ENCODE measurements at places on chromosomes 1 and 21.

- DNase-seq = no peak
Observed at GRCh38 chr1:213251972-213252371, 200.9 kb downstream of the RPS6KC1 start.

- no peak for DNase-seq
Observed at GRCh38 chr1:23330846-23331245, 13.2 kb downstream of the HNRNPR start.

DNA sequence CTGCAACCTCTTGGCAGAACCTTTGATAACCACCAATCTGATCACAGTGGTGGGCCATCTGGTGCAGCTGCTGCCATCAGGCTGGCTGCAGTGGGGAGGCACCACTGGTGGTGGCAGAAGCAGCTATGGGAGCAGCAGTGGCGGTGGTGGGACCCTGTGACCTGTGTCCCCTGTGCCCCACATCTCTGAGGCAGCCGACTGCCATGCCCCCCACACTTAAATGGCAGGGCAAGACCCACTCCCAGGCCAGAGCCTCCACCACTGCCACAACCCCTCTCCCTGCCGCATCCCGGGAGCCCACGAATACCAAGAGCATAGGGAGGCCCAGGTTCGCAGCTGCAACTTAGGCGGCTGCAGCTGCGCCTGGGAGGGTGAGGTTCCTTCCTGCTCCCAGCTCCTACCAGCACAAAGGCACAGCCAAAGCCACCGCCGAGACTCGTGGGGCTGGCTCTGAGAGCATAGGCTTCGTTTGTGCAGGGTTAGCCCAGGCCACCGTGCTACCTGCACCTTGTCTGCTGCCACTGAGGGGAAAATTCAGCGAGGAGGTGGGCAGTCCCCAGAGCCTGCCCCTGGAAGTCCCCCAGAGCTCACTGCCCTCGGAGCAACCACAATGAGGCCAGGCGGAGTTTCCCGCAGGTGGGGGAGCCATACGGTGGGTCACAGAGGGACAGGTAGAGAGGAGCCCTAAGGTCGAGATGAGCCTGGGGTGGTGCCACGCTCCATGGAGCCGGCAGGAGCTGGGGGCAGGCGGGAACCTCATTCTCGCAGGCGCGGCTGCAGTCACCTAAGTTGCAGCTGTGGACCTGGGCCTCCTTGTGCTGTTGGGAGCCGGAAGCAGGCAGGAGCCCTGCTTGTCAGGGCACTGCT, 518.7 kb downstream of the RWDD3 start:
- DNase-seq = no peak

DNA sequence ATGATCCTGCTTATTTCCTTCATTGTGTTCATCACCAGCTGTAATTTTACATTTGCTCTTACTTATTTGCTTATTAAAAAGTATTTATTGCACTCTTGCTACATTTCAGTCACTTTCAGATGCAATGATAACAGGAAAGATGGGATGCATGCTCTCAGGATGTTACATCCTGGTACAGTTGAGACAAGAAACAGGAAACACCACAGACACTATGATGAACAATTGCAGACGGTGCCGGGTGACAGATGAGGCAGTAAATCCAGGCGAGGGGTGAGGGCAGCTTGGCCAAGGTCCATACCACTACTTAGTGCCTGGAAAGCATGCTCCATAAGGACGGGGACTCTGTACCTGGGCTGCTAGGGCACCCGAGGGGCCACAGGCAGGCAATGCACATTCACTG, 156.6 kb upstream of the RAB4A start:
- no peak for DNase-seq

GRCh38 chr21:45006536-45007095, 66.8 kb downstream of the SLX9 start:
- DNase-seq = no peak

DNA sequence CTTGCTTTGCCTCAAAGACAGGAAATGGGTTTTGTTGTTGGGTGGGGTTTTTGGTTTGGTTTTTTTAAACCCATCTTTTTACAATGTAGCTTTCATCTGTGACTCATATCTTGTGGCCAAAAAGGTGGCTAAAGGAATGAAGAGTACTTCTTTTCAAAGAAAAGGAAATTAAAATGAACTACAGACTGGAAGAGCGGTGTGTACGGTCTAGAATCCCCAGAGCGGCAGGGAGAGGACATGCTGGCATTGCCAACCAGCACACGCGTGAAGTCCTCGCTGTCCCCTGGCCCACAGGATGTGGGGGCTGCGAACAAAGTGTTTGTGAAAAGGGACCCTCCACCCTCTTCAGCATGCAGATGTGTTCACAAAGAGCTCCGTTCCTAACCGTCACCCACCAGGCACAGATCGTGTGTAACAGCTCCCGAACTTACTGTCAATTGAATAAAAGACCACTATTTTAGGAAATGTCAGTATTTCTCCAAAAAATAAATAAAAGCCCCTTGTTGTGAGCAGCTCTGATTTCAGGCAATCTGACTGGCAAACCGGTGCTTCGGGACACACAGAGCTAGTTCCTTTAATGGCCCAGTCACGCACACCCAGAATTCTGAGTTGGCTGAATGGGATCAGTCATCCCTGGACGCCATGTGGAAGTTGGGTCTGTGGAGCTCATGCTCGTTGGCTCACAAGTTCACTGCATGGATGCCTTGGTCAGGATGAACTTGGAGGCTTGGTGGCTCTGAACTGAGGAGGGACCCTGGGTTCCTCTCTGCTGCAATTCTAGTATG, 602.9 kb downstream of the NPHP4 start:
- no peak for DNase-seq

DNA sequence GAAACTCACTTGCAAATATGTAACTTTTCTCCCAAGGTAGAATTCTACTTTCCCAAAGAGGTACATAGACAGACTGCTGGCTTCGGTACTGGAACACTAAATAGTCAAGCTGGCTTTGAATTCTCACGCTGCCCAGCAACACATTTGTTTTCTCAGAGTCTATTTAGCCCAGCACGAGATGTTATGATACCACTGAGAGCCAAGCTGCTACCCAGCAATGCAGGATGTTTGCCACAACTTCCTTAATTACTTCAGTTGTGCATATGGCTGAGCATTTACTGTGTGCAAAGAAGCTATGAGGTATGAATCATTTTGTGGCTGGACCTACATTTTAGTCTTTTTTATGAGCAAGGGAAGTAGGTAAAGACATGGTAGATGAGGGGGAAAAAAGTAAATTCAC, 793.2 kb downstream of the PLA2G4A start:
- no peak for DNase-seq

DNA sequence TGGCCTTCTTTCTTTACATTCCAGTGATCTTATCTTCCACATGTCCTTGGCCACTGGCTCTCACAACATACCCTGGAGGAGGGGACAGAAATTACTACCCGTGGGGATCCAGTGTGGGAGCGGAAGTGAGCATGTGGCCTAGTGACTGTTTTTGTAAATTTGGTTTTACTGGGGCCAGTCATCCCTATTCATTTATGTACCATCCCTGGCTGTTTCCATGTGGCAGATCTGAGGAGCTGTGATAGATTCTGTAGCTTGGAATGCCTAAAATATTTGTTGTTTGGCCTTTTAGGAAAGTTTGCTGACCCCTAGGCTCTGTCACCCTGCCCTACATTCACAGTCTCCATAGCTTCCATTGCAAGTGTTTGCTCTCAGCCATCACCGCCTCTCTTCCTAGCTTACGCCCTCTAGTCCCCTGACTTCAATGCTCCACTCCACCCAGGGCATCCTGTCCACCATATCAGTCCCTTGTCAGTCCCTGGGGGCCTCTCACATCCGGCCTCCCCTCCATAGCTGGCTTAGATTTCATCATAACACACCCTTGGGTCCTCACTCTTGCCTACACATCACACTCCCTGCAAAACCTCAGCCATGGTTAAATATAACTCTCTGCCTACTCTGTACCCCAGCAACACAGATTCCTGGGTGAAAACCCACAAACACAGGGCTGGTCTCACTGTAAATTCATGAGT, 25.8 kb downstream of the DHCR24 start:
- DNase-seq = no peak

DNA sequence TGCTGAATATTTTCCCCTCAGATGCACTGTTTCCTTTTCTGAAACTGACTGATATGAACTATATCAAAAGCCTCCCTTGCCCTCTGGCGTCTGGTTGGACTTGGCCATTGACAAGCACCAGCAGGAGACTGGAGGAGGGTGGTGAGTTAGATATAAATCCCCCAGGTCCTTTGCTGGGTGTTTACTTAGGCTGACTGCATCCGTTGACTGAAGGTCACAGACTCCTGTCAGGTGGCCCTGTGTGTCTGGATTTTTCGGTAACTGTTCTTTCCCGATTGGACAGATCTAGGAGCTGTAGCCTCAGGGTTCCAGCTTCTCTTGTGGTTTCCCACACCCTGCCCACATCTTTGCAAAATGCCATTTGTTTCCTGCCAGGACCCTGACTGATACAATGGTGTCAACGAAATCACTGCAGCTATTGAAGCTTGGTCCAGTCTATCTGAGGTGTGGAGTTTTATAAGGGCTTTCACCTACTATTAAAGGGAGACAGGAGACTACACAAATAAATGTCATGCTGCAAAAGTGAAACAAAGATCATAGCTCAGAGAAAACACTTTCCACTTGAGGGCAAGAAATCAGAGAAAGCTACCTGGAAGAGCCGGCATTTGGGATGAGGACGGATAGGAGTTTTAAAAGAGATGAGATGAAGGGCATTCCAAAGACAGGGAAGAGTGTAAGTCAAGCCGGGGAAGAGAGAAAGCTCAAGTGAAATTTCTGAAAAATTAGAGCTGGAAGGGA, 1.5 kb upstream of the MAGI3 start:
- DNase-seq = no peak

DNA sequence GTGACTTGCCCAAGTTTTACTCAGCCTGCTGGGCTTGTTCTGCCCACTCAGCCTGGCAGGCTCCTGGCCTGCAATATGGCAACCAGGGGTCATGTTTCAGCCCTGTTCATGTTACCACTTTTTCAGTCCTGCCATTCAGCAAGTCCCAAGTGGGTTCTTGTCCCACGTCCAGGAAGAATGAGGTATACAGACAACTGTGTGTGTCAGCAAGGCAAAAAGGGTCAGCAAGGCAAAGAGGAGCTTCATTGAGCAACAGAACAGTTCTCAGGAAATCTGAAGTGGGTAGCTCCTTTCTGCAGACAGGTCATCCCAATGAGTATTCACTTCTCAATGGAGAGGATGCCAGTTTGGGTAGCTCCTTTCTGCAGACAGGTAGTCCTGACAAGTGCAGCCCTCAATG, 1233.3 kb upstream of the B3GALT2 start:
- DNase-seq = no peak

DNA sequence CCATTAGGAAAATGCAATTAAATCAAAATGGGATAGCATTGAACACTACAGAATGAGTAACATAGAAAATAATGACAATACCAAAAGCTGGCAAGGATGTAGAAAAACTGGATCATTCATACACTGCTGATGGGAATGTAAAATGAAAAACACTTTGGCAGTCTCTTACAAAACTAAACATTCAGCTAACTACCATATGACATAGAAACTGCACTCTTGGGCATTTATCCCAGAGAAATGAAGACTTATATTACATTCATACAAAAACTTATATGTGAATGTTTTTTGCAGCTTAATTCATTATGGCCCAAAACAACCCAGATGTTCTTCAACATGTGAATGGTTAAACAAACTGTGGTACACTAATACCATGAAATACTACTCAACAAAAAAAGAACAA, 66.4 kb downstream of the ANKRD13C start:
- DNase-seq = no peak

- no peak for DNase-seq
Observed at GRCh38 chr1:226806988-226807387, 63.4 kb upstream of the PSEN2 start.

- DNase-seq = no peak
Observed at GRCh38 chr1:228058949-228059633, 23.4 kb upstream of the ARF1 start.

GRCh38 chr1:108624069-108624468, 36.8 kb downstream of the HENMT1 start:
- DNase-seq = no peak

GRCh38 chr1:158177700-158178450, 2.8 kb upstream of the CD1D start:
- DNase-seq = no peak

DNA sequence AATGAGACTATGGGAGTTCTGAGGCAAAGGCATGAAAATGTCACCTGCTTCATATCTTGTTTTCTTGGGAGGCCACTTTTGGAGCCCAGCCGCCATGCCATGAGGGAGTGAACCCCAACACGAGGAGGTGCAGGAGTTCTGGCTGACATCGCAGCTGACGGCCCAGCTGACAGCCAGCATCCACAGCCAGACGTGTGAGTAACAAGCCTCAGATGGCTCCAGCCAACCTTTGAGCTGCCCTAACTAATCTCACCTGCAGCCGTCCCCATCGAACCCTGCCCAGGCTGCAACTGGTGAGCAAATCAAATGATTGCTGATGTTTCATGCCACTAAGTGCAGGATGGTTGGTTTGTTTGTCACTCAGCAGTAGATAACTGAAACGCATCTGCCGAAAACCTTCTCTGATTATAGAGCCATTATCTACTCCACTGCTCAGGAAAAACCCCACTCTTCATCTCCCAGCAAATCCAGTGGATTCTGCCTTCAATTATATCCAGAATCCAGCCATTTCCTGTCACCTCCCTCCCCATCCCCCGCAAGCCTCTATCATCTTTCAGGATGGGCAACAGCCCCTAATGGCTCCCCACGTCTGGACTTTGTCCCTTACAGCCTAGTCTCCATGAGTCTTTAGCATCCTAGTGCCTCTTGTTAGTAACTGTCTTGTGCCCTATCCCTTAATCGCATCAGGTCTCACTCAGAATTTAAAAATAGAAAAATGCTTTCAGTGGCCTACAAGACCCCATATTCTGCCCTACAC, 18.5 kb upstream of the RAB4A start:
- no peak for DNase-seq

- no peak for DNase-seq
Observed at GRCh38 chr1:35668506-35668905, 27.2 kb upstream of the PSMB2 start.

GRCh38 chr1:93434987-93435386, 12.9 kb upstream of the FNBP1L start:
- no peak for DNase-seq

- DNase-seq = no peak
Observed at GRCh38 chr1:162571696-162572095, 10.2 kb downstream of the UAP1 start.

DNA sequence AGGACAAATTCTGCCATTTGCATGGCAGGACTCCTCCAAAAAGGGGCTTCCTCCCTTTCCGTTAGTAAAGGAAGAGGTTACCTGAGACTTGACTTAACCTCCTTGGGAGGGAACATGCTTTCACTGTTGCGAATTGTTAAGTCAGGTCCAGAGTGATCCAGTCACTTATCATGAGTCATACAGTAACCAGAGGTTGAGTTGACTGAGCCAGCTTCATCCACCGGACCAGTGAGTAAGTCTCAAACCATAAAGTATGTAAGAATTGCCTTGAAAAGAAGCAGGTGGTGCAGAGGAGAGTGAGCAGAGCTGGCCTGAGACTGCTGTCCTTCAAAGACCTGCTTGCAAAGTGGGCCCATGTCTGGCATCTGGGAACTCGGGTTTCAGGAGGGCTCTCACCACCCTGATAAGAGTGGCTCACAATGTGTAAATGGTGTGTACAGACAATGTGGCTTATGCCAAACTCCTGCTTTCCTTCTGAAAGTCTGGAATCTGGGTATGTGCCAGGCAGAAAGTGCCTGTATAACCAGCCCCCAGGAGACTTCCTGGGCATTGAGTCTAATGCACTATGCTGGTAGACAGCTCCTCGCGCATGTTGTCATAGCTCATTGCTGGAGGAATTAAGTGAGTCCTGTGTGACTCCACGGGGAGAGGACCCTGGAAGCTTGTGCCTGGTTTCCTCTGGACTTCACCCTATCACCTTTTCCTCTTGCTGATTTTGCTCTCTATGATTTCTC, 84.3 kb upstream of the KLHDC7A start:
- DNase-seq = no peak
